Activated naive CD4-positive, alpha-beta T cell treated with anti-CD3 and anti-CD28 coated beads for 36 hours (primary cell): ENCODE measurements at places on chromosomes 7 and 10.

GRCh38 chr7:991729-992656 is 9.0 kb downstream of the CYP2W1 start:
- no peak for DNase-seq

GRCh38 chr7:120259386-120259785 is 13.6 kb upstream of the KCND2 start:
- DNase-seq, result no peak

GRCh38 chr10:1268831-1269230 is 212.6 kb downstream of the WDR37 start:
- no peak for DNase-seq

DNA sequence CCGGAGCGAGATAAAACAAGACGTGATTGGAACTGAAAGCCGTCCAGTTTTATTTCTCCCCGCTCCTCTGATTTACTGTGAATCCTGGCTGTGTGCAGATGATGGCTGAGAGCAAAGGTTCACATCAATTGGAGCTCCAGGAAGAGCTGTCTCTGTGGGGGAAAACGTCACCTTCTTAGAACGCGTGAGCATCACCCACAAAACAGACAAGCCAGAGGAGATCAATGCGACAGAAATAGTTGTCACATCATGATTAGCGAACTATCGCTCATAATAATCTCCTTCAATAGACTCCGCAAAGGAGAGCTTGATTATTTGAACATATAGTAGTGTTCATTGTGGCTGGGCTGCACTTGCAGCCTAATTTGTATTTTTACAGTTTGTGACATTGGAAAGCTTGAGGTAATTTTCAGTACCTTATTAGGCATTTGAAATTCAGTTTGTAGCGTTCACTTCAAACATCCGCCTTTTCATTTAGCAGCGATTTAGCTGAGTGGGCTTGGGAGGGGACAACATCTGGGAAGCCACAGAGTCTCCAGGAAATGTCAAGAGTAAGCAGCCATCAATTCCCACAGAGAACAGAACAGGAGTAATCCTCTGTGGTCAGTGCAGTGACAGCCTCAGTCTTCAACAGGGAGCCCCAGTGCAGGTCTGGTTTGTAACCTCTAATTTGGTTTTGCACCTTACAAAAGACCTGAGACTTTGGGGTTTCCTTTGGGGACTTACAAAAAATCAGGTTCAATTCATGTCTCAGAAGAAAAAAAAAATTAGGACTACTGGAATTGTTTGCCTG is 276.8 kb upstream of the PFKP start:
- DNase-seq, result no peak

- no peak for DNase-seq
These were observed 6.0 kb downstream of the RBP3 start for GRCh38 chr10:47354165-47354564.
